ENCODE measurements at places on chromosomes 13 and 19.

- no peak for DNase-seq
These were observed 6.1 kb downstream of the LRFN3 start for GRCh38 chr19:35942235-35942634.

GRCh38 chr19:7257148-7258040 is 36.8 kb downstream of the INSR start:
- DNase-seq, result no peak

GRCh38 chr13:97440598-97441170 is 6.7 kb downstream of the RAP2A start:
- no peak for DNase-seq

DNA sequence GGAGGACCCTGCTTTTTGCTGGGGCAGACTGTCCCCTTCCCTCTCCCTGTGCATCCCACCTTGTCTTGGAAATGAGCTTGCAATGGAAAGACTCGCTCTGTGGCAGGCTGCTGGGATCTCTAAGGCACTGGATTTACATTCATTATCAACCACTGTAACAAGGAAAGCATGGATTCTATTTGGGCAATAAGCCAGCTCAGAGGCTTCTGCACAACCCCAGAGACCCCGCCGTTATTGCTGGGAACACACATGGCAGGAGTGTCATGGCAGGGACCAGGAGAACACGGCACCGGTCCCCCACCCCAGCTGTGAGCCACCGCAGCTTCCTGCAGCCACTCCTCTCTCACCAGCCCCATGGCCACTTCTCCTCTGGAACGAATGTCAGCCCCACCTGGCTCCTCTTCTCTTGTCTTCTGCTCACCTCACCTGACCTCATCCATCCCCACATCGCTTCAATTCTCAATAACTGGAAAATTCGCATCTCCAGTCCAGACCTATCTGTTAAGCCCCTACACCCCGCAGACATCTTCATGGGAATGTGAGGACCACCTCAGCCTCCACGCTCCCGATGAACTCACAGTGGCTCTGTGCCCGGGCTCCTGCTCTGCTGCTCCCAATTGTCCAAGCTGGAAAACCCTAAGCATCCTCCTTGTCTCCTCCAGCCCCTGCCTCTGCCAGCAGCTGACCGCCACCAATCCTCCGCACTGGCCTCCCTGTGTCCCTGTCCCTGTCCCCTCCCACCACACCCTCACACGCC is 181.5 kb downstream of the USP12 start:
- DNase-seq, result no peak

GRCh38 chr13:50917572-50917971 is 8.0 kb downstream of the RNASEH2B start:
- no peak for DNase-seq

- no peak for DNase-seq
These were observed 520.3 kb downstream of the DIAPH3 start for GRCh38 chr13:59643364-59643841.

- DNase-seq, result no peak
These were observed 480.1 kb downstream of the GPC5 start for GRCh38 chr13:91878491-91878890.

DNA sequence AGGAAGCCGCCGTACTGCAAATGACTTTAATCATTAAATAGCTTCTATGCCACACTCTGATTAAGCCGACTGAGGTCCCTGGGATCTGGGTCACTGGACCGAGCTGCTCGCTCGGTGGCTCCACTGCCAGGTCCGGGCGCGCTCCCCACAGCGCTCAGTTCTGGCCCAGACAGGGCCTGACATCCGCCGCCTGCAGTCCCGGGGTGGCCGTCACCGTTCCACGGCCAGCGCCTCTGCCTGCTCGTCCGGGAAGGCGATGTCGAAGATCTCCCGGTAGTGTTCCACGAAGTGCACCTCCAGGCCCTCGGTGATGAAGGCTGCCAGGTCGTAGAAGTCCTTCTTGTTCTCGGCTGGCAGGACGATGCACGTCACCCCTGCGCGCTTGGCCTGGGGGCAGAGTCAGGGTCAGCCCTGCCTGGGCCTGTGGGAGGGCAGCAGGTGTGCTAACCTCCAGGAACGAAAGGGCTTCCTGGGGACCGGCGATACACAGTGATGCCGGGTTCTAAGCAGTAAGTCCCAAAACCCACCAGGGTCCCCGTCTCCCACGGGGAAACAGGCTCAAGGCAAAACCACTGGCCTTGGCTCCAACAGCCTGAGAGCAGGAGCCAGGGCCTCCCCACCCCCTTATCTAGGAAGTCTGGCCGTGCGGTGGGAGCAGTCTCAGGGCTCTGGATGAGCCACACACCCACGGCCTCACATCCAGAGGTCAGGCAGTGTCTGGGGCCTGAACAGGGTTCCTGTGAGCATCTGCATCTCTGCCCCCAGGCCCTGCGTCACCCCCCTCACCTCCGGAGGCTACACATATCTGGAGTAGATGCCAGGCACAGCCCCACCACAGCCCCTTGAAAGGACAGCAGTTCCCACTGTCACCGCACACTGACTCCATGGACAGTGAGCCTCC is 2.0 kb downstream of the RPL36 start:
- no peak for DNase-seq

GRCh38 chr19:19049406-19049805 is 14.4 kb upstream of the SLC25A42 start:
- DNase-seq, result no peak

DNA sequence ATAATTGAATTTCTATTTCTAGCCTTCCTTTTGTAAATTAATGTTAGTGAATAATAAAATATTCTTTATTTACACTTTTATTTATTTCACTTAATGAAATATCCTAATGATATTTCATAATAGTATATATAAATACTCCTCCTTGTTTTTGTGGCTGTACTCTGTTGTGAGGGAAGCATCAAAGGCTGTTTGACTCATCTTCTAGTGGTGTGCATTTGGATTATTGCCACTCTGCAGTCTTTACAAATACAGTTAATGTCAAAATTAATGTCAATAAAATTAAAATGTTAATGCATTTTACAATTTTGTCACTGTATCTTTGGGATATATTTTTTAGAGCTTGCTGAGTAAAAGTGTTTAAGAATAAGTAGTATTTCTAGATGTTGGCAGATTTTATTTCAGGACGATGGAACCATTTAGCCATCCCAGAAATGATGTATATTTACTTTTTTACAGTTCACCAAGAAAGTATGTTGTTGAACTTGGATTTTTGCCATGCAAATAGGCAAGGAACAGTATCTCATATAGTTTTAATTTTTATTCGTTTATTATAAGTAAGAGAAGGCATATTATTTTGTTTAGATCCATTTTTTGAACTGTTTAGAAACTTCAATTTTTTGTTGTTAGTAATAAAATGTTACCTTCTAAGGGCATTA is 281.2 kb upstream of the SLITRK6 start:
- DNase-seq, result no peak

GRCh38 chr13:34419755-34420154 is 522.3 kb upstream of the NBEA start:
- DNase-seq, result no peak

GRCh38 chr19:45172173-45172572 is 5.9 kb downstream of the TRAPPC6A start:
- DNase-seq, result no peak

GRCh38 chr19:42207767-42208271 is 9.7 kb downstream of the DEDD2 start:
- no peak for DNase-seq

DNA sequence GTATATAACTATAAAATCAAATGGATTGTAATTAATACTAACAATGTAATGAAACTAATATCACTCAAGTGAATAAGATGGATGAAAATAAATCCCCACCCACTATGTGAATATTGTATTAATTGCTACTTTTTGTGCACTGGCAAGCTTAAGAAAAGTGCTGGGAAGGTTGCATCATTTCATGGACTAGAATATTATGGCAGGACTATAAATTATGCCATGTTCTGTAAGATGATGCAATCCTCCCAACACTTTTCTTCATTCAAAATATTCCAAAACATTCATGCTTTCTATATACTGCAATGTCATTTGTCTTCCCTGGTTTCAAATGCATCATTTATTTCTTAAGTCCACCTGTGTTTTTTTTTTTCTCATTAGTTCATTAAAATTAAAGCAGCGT is 457.6 kb upstream of the GPC6 start:
- DNase-seq, result no peak

GRCh38 chr19:41064974-41065569 is 23.2 kb upstream of the CYP2A13 start:
- no peak for DNase-seq

DNA sequence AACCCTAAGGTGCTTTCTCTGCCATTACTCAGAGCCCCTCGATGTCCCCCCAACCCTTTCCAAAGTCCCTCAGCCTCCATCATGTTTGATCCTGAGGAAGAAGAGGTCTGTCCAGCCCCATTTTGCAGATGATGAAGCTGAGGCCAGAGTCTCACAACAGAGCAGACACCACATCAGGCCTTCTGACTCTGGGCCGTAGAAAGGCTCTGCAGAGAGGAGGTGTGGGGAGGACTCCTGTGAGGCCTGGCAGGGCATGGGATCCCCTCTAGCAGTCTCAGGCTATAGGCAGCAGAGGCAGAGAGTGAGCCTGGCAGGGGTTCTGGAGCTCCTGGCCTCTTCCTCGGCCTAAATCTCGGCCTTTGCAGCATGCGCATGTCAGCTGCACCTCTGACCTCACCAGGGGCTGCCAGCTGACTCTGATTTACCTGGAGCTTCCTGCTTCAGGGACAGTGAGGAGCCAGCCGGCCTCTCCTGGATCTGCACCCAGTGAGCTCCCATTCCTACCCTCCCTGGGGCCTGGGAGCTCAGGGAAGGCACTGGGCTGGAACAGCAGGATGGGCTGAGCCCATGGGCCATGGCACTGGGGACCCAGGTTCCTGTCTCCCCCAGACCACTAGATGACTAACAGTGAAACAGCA is 41.7 kb upstream of the VSTM2B start:
- DNase-seq, result no peak

DNA sequence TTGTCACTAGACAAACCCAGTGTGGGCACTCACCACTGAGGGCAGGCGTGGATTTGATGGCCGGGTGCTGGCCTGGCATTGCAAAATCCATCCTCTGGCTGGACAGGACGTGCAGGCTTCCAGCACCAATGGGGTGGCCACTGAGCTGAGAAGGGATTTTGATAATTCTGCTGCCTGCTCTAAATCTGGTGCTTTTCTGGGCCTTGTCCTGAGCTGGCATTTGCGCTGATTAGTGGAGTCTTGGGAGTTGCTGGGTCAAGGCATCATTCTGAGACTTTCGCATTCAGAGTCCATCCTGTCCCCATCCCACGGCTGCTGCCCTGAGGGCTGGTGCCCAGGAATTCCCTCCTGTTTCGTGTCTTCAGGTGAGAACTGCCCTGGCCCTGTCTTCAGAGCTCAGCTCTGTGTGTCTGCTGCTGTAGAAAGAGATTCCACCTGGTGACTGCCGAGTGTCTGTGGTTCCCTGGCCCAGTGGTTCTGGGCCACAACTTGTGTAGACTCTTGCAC is 65.9 kb upstream of the MCF2L start:
- no peak for DNase-seq

DNA sequence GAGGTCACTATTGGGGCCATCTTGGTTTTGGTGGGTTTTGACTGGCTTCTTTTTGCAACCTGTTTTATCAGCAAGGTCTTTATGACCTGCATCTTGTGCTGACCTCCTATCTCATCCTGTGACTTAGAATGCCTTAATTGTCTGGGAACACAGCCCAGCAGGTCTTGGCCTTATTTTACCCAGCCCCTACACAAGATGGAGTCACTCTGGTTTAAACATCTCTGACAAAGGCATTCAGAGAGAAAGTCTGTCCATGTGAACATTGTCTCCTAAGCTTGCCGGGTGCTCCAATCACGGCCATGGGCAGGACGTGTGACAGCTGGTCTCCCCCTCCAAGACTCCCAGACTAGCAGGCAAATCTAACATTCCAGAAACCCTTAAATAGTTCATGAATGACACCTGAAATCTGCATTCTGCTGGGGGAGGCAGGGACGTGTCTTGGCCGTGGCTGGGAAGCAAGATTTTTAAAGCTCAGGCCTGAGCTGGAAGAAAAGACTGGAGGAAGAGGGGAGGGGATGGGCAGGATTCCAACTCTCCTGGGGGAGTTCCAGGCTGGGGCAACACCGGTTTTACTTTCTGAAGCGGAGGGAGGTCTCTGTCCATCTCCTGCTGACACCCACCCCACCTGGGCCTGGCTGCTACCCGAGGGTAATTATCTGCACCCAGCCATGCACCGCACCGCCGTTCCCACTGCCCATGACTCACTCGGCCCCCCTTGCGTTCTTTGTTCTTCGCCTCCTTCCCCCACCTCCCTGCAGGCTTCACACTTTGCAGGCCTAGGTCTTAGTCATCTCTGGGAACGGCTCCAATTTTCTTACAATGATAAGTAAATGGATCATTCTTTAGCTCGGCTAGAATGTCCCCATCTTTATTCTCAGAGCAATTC is 11.6 kb upstream of the OR1M1 start:
- DNase-seq, result no peak

- DNase-seq, result no peak
These were observed 369.7 kb downstream of the COG6 start for GRCh38 chr13:40024967-40025714.

GRCh38 chr19:47389150-47389556 is 30.2 kb downstream of the MEIS3 start:
- DNase-seq, result no peak

- DNase-seq, result no peak
These were observed 767 bp downstream of the ETV2 start for GRCh38 chr19:35642312-35642711.

GRCh38 chr13:26950546-26950945 is 190.0 kb upstream of the GPR12 start:
- no peak for DNase-seq

- DNase-seq, result no peak
These were observed 8.4 kb upstream of the PTPRS start for GRCh38 chr19:5349041-5349440.

DNA sequence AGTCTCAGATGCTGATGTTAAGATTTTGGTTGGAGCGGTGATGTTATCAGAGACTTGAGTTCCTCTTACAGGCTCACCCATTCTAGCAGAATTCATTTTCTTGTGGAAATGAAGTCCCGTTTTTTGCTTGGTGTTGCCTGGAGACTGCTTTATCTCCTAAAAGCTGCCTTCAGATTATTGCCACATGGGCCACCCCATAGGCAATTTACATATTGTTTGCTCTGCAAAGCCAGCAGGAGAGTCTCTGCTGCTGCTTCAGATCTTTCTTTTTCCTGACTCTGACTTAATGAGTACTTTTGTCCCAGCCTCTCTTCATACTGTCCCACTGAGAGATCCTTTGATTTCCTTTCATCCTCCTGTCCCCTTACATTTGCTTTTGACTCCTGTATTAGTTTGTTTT is 114.6 kb downstream of the TDRD3 start:
- no peak for DNase-seq

DNA sequence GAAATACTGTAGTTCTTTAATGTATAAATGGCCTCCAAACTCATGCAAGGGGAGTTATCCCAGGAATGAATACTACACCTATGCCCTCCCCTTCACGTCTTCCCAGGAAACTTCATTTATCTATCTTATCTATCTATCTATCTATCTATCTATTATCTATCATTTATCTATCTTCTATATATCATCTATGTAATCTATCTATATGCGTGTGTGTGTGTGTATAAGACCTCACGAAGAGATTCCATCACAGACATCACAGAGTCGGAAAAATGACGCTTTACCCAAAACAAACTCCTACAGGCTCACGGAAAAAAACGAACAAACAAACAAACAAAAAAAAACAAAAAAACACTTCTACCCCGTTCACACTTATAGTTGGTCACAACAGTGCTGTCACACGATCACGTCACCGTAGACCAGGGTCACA is 486 bp downstream of the ZNF529 start:
- DNase-seq, result no peak

All from activated CD8-positive, alpha-beta memory T cell treated with anti-CD3 and anti-CD28 coated beads for 48 hours (primary cell).